ENCODE measurements at places on chromosomes 2 and 18.

DNA sequence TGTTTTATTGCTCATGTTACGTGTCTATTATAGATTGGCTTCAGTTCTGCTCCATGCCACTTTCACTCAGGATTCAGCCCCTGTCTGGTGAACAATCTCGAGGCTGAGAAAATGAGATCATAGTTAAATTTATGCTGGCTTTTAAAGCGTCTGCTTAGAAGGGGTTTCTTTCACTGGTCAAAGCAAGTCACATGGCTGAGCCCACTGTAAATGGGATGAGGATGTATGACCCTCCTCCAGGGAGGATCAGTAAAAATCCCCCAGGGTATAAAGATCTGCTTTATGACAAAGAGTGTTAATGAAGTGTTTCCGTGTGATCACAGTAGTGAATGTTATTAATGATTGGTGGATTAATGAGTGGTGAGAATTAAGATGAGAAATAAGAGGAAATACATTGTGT is 6.2 kb upstream of the PLCL1 start:
- no peak for DNase-seq

GRCh38 chr2:127081826-127082633 is 24.9 kb downstream of the BIN1 start:
- no peak for DNase-seq

DNA sequence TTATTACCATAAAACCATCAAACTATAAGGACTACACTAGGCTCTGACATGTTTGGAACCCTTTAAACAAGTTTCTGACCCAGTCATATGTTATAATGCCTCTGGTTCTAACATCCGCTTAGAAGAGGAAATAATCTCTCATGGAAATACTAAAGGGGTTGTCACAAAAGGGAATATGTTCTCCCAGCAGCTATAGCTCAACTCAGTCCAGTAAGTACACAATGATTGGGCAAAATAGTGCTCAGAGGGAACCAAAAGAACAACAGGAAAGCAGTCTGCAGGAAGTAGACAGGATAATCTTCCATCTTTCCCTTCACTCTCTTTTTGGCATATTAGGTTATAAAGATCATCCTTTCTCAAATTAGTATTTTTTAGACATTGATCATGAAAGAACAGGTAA is 4.3 kb downstream of the SRBD1 start:
- no peak for DNase-seq

GRCh38 chr2:157782057-157782845 is 93.9 kb downstream of the ACVR1 start:
- DNase-seq = no peak

- no peak for DNase-seq
Measured at GRCh38 chr2:221137385-221137784, 434.7 kb downstream of the EPHA4 start.

- DNase-seq = peak; percentile 38
Measured at GRCh38 chr2:230987137-230988020, 8.5 kb upstream of the SPATA3 start.

GRCh38 chr2:26430826-26431225 is 29.1 kb downstream of the DRC1 start:
- DNase-seq = no peak

GRCh38 chr2:219719521-219719920 is 92.1 kb downstream of the SLC4A3 start:
- no peak for DNase-seq

GRCh38 chr2:238103465-238104225 is 3.5 kb downstream of the ESPNL start:
- DNase-seq = no peak

DNA sequence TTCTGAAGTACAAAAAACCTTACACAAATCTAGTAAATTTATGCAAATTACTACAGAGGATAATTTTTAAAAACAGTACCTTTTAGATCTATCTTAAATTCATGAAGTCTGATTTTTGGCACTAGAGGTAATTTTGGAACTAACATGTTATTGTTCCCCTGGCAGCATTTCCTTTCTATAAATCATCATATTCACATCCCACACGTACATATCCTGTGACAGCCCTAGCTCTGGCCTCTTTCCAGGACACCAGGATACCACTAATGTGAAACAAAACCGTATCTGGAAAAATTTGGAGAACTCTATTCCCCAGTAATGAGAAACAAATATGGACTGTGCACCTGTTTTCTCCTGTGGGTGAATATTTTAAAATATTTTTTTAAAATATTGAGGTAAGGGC is 14.0 kb upstream of the BIRC6 start:
- no peak for DNase-seq

- DNase-seq = no peak
Measured at GRCh38 chr2:15889442-15890123, 50.8 kb upstream of the MYCN start.

GRCh38 chr2:125901278-125901677 is 754.7 kb upstream of the GYPC start:
- DNase-seq = no peak

- DNase-seq = no peak
Measured at GRCh38 chr18:10522574-10522973, 3.3 kb upstream of the NAPG start.

GRCh38 chr2:60499651-60500265 is 53.7 kb downstream of the BCL11A start:
- DNase-seq = no peak

DNA sequence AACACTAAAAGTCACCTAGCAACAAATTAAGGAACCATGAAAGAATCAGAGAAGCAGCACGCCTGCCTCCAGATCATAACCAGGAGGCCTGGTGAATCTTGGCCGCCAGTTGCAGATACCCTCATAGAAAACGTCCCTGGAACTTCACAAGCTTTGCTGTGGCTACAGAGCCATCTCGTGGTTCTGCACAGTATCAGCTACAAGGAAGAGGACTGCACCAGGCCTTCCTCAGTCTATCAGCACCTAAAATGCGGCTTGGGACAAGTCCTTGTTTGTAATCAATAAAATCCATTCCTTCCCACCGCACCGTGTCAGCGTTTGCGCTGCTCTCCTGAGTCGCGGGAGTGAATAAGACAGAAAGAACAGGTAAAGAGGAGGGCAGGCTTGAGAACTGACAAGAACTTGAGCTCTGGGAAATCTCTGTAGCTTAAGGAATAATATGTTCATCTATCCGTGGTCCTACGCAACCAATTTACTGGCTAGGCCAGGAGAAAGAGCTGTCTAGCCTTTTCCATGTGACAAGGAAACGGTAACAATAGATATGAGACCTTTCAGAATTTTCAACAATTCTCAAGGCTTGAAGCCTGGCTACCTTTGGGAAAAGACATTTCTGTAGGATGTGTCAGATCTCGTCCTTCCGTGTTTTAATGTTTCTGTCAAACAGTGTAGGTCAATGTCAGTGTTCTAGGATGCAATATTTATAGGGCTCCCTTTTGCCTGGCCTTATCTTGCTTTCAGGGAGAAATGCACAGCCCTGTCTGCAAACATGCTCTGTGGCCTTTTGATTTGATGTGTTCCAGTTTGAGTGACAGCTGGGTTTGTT is 128.5 kb upstream of the RAB12 start:
- DNase-seq = no peak

GRCh38 chr18:21682371-21683051 is 22.1 kb downstream of the ABHD3 start:
- no peak for DNase-seq

- no peak for DNase-seq
Measured at GRCh38 chr2:121650315-121650930, 1.2 kb upstream of the CLASP1 start.

DNA sequence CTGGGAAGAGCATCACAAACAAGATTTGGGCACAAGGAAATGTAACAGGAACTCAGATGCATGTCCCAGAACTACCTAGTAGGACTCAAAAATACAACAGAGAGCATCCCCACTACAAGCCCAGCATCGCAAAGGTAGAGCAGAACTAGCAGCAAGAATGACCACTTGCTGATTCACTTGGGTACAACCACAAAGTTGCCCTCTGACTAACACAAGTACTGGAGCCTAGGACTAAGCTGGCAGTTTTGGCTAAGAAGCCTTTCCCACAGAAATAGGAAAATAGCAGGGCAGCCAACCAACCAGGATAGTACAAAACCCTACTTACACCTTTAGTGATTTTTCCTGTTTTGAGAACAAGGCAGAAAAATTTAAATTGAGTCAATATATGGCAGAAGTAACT is 193.8 kb downstream of the PAX3 start:
- DNase-seq = no peak

GRCh38 chr2:64869126-64869525 is 120.1 kb upstream of the SLC1A4 start:
- DNase-seq = no peak

- no peak for DNase-seq
Measured at GRCh38 chr2:225008935-225009334, 33.3 kb downstream of the DOCK10 start.

DNA sequence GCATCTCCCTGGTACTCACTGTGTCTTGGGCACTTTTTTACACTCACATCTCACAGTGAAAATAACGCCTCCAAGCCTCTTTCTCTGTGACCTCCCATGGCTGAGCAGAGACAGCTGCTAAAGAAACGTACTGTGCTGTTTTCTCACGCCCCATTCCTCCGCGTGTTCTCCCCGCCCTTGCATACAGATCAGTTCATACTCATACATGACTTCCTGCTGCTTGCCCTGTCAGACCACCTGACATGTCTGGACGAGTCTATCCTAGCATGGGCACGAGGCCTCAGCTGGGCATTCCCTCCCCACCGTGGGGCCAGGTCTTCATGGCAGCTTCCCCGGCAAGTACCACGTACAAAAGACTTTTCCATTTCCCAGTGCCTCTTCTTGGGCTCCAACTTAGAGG is 21.2 kb upstream of the IL1A start:
- no peak for DNase-seq

GRCh38 chr2:208013285-208014178 is 11.8 kb downstream of the PLEKHM3 start:
- no peak for DNase-seq

Measured in omental fat pad (tissue), 4 donors.